ENCODE measurements at places on chromosomes 5 and 9.

DNA sequence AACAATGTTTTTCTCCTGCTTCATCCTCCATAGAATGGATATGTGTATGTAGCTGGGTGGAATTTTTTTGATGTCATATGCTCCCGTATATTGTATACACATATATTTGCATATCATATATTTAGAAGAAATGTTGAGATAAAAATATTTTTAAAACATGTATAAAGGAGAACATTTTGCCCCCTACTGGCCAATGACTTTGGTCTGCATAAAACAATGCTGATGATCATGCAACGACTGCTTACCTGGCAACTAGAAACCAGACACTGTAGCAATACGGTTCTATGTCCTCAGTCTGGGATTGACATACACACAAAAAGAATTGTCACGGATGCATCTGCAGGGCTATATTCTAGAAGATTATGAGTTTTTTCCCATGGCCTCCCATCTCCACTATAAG, 503.6 kb downstream of the ELAVL2 start:
- DNase-seq, result no peak

DNA sequence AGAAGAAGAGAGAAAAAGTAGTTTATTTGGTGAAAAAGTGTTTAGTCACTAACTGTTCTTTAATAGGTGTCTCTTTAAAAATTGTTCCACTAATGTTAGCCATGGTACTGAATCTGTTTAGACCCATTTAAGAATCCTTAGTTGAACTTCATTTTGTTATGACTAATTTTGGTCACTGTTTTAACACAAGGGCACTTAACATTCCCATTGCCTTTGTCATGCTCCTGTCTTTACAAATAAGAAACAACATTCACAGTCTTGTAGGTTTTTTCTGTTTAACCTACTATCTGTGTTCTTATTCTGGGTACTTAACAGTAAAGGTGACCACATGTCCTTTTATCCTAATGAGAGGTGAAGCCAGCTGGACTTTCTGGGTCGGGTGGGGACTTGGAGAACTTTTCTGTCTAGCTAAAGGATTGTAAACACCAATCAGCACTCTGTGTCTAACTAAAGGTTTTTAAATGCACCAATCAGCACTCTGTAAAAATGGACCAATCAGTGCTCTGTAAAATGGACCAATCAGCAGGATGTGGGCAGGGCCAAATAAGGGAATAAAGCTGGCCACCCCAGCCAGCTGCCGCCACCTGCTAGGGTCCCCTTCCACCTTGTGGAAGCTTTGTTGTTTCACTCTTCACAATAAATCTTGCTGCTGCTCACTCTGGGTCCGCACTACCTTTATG, 116.7 kb downstream of the WDR70 start:
- DNase-seq, result no peak

DNA sequence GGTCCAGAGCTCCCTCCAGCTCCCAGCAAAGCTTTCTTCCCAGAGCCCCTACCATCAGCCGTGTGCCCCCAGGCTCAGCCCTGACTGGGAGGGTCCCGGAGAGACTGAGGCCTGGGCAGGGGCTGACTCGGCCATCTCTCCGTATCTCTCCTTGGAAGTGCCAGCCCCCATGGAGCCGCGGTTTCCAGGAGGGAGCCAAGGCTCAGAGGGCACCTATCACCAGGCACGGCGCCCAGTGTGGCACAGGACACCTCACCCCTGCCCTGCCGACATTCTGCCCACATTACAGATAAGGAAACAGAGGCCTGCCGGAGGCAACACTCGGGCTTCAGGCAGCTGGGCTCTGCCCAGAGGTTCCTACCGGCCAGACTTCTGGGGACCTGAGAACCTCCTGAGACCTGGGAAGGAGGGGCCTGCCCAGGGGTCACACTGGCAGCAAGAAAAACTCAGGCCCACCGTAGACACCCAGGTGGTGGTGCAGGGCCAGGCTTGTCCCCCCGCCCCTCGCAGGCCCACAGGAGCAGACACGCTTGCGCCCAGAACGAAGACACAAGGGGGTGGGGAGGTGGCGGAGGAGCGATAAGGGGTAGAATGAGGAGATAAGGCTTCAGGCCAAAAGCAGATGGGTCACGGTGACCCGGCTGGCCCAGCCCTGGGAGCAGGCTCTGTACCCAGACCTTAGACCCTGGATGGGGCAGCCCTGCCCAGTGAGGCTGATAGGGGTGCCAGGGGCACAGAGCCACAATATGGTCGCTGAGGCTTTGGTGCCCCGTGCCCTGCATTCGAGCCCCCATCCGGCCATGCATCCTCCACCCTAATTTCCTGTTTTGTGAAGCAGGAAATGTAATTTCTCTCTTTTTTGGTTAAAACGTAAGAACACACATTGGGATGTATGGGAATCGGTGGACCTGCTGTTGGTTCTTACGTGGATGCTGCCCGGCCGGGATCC, 11.8 kb downstream of the NR5A1 start:
- DNase-seq, result no peak

- DNase-seq, result no peak
These were observed 140.3 kb downstream of the ZSWIM6 start for GRCh38 chr5:61472172-61472958.
